ENCODE measurements at places on chromosomes 12 and 14.

DNA sequence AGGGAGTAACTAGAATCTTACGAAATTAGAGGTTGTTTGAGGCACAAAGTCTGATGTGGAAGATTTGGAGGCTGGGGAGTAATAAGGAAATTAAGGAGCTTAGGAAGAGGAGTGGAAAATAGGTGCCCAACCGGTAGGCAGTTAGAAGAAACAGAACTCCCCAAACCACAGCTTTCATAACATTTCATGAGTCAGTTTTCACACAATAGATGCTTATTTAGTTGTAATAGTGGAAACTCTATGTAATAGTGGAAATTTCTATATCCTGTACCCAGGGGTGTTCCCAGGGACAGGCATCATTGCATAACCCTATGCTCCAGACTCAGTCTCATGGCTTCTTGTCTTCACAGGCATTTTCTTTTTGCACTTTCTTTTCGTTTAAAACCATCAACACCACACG is 8.3 kb downstream of the C3AR1 start:
- no peak for DNase-seq

- DNase-seq: no peak
Observed at GRCh38 chr14:105860615-105861580, 334.5 kb downstream of the TMEM121 start.

GRCh38 chr12:115384391-115384790 is 700.4 kb upstream of the TBX3 start:
- DNase-seq: no peak

GRCh38 chr14:102722646-102723045 is 54.6 kb upstream of the TRAF3 start:
- DNase-seq: no peak

- DNase-seq: no peak
Observed at GRCh38 chr12:116594325-116595038, 35.3 kb downstream of the MAP1LC3B2 start.

DNA sequence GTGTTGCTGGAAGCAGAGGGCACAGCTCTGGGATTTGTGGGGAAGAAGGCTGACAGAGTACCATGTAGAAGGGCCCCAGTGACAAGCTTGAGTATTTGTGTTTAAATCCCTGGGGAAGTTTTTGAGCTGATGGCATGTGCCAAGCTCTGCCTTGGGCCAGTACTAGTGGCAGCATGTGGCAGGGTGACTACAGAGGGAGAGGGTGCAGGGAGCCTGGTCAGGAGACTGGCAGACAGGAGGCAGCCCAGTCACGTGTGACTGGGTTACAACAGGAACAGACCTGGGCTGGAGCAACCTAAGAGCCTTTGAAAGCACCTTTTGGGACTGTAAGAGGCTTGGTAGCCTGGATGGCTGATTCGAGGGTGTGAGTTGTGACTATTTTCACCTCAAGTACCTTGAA is 112.1 kb downstream of the TSPAN9 start:
- DNase-seq: no peak

DNA sequence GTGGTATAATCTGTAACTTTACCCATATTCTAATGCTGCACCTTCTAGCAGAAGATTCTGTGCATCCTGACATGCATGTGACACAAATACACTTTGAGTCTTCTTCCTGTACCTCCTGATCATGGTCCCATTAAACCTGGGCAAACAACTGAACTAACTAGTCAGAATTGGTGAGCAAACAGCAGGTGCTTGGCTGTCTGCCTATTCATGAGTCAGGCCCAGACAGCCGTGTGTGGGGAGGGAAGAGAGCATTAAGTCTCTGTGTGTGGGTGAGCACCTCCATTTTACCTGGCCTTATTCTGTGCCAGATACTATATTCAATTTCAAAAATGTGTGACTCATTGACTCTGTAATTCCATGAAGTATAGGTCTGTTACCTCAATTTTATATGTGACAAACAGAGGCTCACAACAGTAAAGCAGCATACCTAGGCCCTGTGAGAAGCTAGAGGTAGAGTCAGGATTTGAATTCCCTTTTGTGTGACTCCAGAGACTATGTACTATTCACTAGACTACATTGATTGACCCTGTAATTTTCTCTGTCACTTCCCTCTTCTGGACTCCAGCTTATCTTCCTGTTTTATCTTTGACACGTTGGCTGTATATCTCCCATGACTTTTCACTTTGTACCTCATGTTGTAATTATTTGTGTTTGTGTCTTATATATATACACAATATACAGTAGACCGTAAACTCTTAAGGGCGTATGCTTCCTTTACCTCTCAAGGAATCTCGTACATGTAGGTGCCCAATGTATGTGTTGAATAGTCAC is 32.2 kb downstream of the SUSD6 start:
- peak; percentile 36 for DNase-seq

DNA sequence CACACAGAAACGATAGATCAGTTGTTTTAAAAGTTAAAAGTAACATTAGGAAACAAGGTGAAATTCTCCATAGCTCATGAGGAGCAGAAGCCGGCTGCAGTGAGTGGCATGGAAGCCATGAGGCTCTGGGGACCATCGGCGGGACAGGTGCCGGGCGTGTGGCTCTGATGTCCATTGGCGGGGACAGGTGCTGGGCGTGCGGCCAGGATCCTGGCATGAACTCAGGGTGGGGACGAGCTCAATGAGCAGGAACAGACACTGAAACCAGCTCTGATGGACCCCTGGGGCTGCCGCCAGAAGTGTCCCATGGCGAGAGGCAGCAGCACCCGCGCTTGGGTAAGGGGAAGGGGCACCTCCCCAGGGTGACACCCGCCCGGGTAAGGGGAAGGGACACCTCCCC is 75.1 kb downstream of the NOC4L start:
- DNase-seq: no peak

- DNase-seq: no peak
Observed at GRCh38 chr14:58979325-58979724, 209.1 kb upstream of the DAAM1 start.

DNA sequence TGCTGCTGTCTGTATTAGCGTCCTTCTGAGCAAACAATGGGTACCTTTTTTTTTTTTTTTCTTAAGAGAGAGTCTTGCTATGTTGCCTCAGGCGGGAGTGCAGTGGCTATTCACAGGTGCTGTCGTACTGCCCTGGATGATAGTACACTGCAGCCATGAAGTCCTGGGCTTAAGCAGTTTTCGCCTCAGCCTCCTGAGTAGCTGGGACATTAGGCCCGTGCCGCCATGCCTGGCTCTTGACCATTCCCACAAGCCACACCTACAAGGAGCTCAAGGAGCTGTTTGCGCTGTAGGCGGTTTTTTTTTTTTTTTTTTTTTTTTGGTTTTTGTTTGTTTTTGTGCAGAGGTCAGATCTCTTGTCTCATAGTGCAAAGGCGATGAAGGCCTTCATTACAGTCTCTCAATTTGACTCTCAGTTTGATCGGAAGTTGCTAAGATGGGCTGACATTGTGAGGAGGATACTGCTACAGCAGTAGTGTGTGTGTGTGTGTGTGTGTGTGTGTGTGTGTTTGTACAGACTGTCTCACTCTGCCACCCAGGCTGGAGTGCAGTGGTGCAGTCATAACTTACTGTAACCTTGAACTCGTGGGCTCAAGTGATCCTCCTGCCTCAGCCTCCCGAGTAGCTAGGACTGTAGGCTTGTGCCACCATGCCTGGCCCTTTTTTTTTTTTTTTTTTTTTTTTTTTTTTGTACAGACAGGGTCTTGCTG is 34.2 kb downstream of the TRAF3 start:
- DNase-seq: no peak

GRCh38 chr14:73591690-73592449 is at the start of gene ACOT4:
Gene ACOT4 (plus strand): TSS chr14:73591873. CDS start chr14:73591960, 87 bp downstream.
- no peak for DNase-seq

DNA sequence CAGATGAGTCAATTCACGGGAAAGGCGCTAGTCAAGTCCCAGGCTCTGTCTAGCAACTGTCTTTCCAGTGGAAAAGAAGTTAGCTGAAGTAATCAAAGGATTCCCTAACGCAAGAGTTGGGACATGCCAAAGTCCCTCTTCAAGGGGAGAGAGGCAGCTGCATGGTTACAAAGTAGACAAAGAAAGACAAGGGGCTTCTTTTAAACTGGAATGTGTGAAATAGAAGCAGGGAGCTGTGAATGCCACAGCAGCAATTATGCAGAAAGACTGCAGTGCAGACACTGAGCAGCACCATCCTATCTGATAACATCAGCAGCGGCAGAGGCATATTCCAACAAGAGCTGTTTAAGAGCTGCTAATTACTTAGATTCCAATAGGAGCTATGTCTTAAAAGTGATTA is 12.5 kb upstream of the CIPC start:
- no peak for DNase-seq

DNA sequence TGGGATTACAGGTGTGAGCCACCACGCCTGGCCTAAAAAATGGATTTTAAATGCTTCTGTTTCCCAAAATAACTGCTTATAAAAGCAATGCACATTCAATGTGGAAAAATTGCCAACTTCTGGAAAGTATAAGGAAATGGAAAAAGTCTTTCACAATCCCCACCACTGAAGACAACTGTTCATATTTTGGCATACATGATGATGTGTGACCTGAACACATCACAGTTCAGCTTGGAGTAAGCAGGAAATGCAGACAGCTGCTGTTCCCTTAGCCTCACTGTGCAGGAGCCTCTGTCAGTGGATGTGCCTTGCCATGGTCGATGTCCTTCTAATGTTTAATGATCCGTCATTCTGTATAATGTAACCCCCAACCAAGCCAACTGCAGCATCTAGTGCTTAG is 5.2 kb downstream of the MTERF2 start:
- no peak for DNase-seq

DNA sequence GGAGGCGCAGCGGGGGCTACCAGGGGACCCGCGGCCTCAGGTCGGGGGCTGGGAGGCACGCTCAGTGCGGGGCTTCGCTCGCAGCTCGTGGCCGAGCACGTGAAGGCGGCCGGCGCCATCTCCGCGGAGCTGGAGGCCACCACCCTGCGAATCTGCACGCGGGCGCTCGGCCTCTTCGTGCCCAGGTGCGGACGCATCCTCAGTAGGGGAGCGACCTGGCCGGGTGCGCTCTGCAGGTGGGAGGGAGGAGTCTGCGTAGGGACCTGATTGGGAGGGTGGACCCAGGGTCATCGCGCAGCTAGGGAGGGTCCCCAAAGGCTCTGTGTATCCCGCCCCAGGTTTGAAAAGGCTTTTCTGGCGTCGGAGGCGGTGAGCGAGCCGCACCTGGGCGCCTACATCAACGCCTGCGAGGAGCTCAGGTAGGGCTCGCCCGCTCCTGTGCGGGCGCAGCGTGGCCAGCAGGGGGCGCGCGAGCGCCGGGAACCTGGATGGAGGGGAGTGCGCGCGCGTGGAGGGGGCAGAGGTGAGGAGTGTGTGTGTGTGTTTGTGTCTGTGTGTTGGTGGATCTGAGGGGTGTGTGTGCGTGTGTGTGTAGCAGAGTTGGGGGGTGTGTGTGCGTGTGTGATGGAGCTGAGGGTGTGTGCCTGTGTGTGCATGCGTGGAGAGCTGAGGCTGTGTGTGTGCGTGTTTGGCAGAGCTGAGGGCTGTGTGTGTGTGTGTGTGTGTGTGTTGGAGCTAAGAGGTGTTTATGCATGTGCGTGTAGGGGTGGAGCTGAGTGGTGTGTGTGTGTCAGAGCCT is 10.3 kb downstream of the EXOC3L4 start:
- DNase-seq: peak; percentile 40

- peak; percentile 95 for DNase-seq
Observed at GRCh38 chr12:32115404-32116104, 8.9 kb downstream of the BICD1 start.

- no peak for DNase-seq
Observed at GRCh38 chr12:40202095-40203059, 22.4 kb upstream of the LRRK2 start.
